ENCODE measurements at places on chromosomes 12 and 14.

DNA sequence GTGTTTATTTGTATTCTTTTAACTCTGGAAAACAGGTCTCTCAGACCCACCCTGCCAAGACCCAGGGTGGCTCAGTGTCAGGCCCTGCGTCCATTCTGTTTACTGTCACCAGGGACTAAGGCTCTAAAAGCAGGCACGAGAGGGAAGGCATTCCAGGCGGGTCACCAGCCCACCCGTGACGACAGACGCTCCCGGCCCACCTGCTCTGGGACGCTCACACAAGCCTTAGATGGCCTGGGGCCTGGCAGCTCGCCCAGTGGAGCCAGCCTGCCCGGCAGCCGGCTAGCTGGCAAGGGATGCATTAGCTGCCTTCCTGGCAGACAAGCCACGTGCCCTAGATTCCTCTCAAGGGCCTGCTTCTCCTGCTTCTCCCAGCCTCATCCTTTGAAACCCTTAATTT is 9.2 kb upstream of the NUAK1 start:
- no peak for DNase-seq

- DNase-seq, result no peak
Measured at GRCh38 chr12:42979746-42980145, 390.2 kb upstream of the PRICKLE1 start.

DNA sequence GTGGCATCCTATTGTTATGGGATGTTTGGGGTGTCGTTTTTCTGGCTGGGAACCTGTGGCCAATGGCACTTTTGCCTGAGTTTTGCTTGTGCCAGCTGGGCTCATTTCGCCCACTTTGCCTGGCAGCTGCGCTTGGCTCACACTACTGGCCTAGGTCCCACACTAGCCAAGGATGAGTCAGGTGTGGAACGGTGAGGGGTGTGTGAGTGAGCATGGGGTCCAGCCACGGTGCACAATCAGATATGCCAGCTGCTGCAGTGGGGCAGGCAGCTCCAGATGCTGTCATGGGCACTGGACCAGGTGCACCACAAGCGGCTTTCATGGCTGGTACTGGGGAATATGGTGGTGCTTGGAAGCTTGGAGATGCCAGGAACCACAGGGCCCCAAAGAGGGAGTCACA is 21.5 kb downstream of the TRHDE start:
- DNase-seq, result no peak

DNA sequence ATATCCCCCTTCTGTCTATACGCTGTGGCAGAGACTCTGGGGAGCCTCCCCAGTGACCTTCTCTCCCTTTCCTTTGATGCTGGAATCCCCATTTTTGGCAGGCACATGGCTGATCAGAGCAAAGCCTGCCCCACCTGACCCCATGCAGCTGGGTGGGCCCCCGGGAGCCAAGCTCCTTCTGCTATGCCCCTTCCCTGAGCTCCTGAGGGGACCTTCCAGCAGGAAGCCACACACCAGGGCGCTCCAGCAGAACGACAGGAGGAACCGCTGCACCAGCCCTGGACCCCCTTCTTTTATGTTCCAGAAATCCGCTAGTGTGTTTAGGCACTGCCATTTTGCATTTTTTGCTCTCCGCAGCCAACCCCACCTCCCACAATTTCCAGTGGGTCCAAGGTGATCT is 44.6 kb downstream of the TRAFD1 start:
- DNase-seq, result no peak

- DNase-seq, result no peak
Measured at GRCh38 chr12:62292761-62293344, 32.6 kb downstream of the USP15 start.

All from stimulated activated CD4-positive, alpha-beta T cell treated with anti-CD3 and anti-CD28 coated beads, Interleukin-1b, Interleukin-23, amount 100 ng/mL, for 1 hour (primary cell).